ENCODE measurements at places on chromosomes 11 and 22. TPM values are rescaled to one million over a fixed set of nuclear protein-coding genes. Genes with fewer than 3 reads are reported as not detected.
A peak's percentile ranks its signal among the peaks of the same experiment; 100 is the strongest.

DNA sequence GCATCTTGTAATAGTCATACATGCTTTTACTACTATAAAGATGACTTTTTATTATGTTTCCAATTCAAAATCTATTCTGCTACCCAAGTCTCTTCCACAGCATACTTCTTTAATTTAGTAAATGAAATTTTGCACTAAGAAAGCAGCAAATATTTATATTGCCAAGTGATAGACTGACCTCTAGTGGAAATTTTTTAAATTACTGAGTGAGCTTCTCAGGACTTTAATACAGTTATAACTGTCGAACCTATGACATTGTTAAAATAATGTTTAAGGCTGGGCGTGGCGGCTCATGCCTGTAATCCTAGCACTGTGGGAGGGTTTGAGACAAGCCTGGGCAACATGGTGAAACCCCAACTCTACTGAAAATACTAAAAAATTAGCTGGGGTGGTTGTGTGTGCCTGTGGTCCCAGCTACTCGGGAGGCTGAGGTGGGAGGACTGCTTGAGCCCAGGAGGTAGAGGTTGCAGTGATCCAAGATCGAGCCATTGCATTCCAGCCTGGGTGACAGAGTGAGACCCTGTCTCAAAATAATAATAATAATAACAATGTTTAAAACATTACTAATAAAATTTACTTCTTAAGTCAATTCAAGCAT lies 27.3 kb downstream of the STK33 start:
- peak; percentile 59 for DNase-seq

GRCh38 chr22:35534091-35534490 lies 6.5 kb upstream of the RASD2 start:
- DNase-seq: no peak

Gene TCF20
- 26.4 TPM for total RNA-seq

DNA sequence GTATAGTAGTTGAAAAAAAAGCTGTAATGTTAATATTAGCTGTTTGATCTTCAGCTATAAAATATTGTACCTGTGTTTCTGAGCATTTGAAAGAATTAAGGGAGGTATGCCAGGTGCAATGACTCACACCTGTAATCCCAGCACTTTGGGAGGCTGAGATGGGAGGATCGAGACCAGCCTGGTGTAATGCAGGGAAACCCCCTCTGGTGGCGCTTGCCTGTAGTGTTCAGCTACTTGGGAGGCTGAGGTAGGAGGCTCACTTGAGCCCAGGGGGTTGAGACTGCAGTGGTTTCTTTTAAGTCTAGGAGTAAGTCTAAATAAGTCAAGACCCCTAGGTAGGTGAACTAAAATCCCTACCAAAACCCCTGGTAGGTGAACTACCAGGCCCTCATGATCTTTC lies 37.1 kb downstream of the TAF1D start:
- no peak for DNase-seq

Gene OVCH2
- total RNA-seq: 0.64 TPM

Gene CHST1
- total RNA-seq: 0.97 TPM

DNA sequence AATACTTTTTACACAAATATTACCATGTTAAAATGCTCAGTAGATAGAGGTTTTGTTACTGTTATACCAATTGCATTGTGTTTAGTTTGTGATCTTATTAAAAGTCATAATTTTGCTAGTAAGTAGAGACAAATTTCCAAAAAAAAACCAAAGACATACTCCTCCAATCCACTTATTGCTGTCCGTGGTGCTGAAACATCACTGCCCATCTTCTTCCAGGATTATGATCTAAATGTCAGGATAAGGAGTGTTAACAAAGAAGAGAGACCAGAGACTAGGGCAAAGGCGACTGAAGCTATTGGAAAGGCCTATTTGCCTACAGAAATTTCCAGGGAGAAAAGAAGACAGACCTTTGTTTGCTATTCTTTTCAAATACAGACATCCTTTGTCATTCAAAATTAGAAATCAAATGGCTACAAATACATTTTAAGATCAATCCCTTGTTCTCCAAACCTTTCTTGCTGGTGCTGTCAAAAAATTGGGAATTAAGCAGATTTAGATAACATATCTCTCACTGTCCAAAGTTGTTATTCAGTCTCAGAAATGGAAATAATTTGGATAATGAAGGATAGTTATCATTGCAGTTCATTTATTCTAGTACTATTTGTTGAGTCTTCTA lies 199.7 kb downstream of the C11orf91 start:
- peak; percentile 58 for DNase-seq

DNA sequence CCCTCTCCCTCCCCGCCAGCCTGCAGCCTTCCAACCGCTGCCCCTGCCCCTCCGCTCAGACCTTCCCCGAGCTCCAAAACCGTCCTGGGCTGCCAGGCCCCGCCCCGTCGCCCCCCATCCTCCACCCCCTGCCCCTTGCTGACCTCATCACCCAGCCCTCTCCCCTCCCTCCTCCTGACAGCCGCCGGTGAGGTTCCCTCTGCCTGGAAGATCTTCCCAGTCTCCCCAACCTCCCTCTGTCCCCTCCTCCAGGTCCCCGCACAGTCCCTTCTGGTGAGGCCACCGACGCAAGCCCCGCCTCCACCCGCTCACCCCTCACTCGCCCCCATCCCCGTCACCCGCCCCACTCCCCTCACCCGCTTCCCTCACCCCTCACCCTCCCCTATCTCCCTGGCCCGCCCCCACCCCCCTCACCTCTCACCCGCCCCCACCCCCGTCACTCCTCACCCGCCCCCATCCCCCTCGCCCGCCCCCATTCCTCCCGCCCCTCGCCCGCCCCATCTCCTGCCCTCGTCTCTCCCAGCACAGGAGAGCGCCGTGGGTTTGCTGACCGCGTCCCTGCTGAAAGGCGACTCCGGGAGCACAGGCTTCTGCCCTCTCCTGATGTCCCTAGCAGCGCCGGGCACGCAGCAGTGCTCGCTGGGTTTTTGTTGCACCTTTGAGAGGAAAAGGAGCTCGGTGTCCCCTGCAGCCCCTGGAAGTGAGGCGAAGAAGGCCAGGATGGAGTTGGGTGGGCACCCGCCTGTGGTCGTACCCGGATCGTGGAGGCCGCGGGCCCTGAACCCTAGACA lies 16.4 kb upstream of the UPK3A start:
- peak; percentile 42 for DNase-seq

Gene OR2D2
- total RNA-seq: 0.86 TPM

Gene PKNOX2
- total RNA-seq: 2.9 TPM

GRCh38 chr11:1228921-1229451 lies 6.1 kb downstream of the MUC5B start:
- no peak for DNase-seq
